ENCODE measurements at places on chromosomes 3 and 15.

DNA sequence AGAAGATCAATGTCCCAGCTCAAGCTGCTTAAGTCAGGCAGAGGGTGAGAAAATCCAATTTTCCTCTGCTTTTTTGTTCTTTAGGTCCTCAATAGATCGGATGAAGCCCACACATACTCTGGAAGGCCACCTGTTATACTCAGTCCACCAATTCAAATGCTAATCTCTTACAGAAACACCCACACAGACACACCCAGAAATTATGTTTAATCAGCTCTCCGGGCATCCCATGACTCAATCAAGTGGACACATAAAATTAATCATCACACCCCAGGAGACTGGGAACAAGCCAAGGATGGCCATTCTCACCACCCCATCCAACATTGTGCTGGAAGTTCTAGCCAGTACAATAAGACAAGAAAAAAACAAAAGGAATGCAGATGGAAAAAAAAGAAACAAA, 67.8 kb upstream of the SLC24A5 start:
- no peak for DNase-seq

- DNase-seq = no peak
Observed at GRCh38 chr3:127448161-127448561, 142.4 kb downstream of the TPRA1 start.

DNA sequence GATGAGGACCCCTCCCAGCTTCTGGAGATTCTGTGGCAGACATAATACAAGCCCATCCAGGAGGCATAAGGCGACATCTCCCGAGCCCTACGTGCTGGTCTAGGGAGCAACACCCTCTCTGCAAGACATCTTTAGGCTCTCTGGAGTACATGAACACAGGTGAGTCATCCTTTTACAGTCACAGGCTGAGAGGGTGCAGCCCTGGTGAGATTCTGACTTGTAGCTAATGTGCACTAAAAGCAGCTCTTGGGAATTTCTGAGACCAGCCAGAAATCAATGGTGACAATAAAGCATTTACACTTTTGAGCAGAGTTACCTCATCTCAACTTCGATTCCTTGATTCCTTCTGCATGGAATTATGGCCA, 131.1 kb downstream of the XXYLT1 start:
- DNase-seq = no peak

DNA sequence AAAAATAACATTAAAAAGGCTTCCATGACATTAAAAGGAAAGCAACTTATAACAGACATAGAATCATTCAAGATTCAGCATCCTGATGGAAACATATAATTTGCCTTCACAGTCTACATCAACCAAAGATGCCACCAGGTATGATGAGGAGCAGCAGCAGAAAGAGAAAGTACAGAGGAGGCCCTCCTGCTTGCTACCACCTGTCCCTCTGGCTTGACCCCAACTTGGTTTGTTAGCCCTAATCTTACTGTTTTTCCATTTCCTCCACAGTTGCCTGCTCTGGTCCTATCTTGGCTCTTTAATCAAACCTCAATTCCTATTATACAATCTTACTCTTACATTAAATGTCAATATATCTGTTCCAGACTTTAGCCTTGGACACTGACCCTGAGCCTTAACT, 171.3 kb downstream of the DPH6 start:
- no peak for DNase-seq

DNA sequence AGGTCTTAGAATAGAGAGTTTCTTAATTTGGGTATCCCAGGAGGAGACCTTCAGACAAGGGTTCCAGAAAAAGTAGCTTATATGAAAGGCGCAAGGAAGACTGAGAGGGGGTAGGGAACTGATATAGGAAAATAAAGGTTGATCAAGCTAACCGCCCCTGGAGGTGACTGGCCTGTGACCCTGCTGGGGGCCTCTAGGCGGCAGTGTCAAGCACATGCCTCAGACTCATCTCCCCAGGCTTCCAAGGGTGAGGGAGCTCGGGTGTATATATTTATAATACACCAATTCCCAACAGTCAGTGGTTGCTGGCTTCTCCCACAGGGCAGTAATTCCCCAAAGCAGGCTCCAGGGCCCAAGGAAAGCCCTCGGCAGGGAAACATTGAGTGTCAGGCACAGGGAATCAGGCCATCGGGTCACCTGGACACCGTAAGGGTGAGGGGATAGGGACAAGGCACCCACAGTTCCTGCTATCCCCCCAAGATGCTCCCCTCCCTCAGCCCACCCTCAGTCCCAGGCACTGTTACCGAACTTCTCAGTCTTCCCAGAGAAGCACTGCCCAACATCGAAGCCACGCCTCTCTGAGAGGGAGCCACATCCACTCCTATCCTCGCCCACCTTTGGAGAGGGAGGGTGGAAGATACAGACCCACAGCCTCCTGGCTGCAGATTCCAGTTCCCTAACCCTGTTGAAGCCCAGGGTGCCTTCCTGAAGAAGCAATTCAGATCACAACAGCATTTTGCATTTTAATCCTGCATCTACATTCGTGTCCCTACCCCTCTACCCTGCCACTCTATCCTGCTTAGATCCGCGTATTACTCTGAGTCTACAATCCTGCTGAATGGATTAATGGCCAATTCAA, 19.5 kb upstream of the CAV3 start:
- no peak for DNase-seq

GRCh38 chr3:13772321-13772745, 107.5 kb downstream of the WNT7A start:
- DNase-seq = no peak

- DNase-seq = no peak
Observed at GRCh38 chr3:196406811-196407470, 25.3 kb downstream of the UBXN7 start.

- DNase-seq = no peak
Observed at GRCh38 chr3:155035553-155035952, 44.6 kb upstream of the MME start.

GRCh38 chr3:195910499-195910845, 2.1 kb upstream of the TNK2 start:
- DNase-seq = no peak

DNA sequence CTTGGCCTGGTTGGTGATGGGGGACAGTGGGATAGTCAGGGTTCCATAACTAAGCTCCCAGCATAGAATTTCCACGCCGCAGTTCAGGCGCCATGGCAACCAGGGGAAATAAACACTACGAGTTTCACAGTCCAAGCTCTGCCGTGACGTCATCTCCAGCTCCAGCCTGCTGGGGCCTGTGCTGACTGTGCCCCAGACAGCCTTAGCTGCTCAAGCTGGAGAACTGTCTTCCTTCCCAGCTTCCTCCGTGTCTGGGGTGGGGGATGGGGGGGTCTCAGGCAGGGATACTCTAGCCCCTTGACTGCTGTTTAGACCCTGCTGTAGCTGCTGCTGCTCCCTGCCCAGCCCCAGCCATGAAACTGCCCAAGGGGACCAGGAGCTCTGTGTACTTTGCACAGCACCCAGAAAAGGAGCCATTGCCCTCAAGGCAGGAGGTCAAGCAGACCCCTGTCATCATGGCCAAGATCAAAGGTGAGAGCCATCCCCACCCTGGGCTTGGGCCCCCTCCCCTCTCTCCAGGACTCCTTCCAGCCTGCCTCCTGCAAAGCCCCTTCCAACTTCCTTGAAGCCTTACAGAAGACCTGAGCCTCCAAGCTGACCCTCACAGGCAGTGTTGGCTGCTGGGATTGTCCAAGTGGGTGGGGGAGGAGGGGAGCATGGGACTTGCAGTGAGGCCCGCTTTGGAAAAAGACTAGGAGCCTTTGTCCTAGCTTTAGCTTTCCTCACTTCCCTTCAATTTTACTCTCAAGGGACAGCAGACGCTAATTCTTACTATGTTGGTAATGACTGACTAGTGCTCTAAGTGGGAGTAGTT, 11.4 kb upstream of the CSPG4 start:
- peak; percentile 76 for DNase-seq

- no peak for DNase-seq
Observed at GRCh38 chr15:66735909-66736305, 33.9 kb downstream of the SMAD6 start.
